T follicular helper cell (primary cell): ENCODE measurements at places on chromosomes 13 and 19.

DNA sequence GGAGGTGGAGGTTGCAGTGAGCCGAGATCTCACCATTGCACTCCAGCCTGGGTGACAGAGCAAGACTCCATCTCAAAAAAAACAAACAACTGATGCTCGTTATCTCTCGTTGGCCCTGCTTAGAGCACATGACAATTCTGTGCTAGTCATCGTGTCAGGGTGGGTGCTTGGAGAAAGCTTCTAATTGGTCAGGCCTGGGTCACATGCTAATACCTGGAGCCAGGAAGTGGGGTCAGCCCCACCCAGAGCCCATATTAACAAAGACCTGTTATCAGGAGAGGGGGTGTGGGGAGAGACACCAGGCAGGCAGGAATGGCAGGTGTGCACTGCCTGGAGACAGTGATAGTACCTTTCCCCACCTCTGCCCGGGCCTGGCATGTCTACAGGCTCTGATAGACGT, 84.9 kb downstream of the DPF1 start:
- no peak for DNase-seq

DNA sequence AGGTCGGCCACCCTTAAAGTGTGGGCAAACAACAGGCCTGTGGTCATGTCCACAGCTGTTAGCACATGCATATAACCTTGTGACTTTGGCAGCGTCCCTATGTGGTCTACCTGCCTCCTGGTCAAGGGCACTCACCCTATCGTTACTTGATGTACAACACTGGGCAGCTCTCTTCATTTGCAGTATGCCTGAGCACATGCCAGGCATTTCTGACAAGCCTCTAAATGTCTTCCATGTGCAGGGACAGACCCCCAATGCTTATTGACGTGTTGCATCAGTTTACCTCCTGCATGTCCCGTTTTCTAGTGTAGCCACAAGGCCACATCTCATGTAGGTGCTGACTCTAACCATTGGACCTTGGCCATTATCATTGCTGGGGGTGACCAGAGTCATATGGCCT, 731.7 kb upstream of the MIR17HG start:
- DNase-seq, result no peak

DNA sequence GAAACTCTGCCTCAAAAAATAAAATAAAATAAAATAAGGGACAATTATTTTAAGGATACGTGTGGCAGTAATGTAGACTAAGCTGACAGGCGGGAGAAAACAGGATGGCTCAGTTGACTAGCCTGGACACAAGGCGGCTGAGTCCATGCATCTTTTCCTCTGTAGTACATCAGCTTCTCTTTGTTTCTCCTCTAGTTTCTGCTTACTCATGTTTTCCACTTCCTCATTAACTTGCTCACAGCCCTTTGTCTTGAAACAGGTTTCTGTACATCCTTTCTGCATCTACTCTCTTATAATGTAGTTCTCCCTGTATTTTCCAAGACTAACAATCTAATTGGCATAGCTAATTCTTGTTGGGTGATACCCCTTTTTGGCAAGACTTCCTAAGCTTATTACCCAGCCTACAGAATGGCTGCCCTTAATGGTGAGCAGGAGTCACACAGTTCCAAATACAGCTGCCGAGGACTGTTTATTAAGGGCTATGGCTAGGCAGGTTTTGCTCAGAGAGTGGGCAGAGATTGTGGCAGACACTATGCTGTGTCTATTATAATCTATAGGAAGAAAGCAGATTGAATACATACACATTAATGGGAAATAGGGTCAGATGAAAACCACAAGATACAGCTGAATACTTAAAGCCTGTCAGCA, 58.7 kb upstream of the KLF5 start:
- no peak for DNase-seq

DNA sequence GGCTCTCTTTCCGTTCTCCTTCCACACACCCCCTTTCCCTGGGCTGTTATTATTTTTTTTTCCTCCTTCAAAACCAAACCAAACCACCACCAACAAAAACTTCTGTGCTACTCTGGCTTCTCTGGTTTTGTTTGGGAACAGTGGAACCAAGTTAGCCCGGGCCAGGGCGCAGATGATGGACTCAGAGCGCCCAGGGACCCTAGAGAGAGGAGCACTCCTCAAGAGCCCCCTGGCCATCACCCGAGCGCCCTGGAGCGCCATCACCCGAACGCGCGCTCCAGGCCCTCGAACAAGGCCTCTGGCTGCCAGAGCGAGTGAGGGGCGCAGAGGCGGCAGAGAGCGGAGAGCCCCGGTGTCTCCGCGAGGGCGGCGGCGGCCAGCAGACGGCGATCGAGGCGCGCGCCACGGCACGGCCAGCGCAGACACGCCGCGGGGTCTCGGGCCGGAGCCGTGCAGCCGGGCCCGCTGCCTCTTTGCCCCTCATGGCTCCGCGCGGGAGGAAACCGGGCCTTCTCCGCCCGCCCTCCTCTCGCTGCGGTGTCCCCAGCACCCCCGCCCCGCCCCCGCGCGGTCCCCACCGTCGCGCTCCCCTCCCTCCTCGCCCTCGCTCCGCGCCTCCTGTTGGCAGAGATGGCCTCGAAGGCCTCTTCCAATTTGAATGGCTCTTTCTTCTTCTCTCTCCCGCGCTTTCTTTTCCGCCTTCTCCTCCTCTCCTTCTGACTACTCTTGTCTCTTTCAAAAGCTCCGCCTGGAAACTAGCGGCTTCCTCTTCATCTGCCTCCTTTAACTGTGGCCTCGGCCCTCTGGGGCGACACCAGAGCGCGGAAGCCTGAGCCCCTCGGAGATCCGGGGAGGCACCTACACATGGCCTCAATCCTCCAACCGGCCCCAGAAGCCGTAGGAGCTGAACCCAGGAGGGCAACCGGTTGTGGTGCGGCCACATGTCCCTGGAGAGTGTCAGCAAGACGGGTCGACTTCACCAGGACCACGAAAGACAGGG, 4.1 kb upstream of the SOX1 start:
- no peak for DNase-seq
